Heart left ventricle (tissue), 16 donors: ENCODE measurements at places on chromosomes 1 and 21. TPM values are rescaled to one million over a fixed set of nuclear protein-coding genes. Genes with fewer than 3 reads are reported as not detected.

DNA sequence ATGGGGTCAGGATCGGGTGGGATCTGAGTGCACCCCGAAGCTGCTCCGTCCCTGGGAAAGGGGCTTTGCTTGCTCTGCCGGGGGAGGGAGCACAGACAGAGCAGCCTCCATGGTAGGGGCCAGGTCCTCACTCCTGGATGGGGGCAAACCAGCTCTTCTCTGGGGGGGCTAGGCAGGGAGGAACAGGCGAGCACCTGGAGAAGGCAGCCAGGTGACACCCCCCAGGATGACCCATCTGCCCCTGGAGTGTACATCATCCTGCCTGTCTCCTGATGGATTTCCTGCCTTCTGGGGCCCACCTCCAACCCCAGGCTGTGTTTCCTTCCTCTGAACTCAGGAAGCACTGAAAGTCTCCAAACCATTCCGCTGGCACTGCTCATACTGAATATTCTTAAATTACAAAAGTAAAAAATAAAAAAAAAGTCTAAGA, 248.0 kb downstream of the RHOU start:
- no peaks in the 10 kb centered on the region for H3K27me3 ChIP-seq
- H3K4me3 ChIP-seq = no peak overlapping the region
- no peak overlapping the region for H3K27ac ChIP-seq
- no peak for DNase-seq
- H3K4me1 ChIP-seq = peaks cover 26% of the 10 kb centered on the region

DNA sequence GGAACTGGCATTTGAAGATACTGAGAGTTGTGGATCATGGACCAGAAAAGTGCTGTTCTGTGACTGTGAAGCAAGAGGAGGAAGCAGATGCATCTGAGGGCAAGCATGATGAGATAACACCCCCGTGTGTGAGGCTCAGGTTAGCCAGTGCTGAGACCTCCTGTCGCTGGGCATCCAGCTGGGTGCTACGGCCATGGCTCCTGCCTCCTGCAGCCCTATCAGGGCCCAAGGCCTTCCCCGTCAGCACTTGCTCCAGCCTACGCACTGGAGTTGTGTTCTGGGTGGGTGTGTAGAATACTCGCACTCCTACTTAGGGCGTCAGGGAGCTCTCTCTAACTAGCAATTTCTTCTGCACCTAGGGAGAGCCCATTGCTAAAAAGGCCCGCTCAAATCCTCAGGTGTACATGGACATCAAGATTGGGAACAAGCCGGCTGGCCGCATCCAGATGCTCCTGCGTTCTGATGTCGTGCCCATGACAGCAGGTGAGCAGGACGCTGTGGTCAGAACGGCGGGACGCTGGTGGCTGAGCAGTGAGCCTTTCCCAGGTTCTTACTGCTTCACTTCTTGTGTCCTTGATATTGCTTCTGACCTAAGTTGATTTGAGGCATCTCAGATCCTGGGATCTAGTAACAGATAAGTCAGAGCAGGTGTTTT, 6.5 kb downstream of the PPIE start:
- peaks cover 100% of the 10 kb centered on the region for H3K36me3 ChIP-seq
- H3K4me3 ChIP-seq = no peak overlapping the region
- H3K27ac ChIP-seq = no peak overlapping the region
- H3K4me1 ChIP-seq = no peaks in the 10 kb centered on the region
- no peak for DNase-seq

Gene BCAR3
- total RNA-seq = 17.3 TPM

GRCh38 chr1:50417507-50417906, 5.7 kb downstream of the DMRTA2 start:
- peaks cover 17% of the 10 kb centered on the region for H3K4me1 ChIP-seq
- no peak overlapping the region for H3K27ac ChIP-seq
- H3K4me3 ChIP-seq = no peak overlapping the region
- peaks cover 80% of the 10 kb centered on the region for H3K27me3 ChIP-seq
- no peak for DNase-seq

- DNase-seq = no peak
- no peaks in the 10 kb centered on the region for H3K27me3 ChIP-seq
- H3K27ac ChIP-seq = peak overlapping the region; percentile 19
Observed at GRCh38 chr1:85629532-85629920, 49.0 kb downstream of the CCN1 start.

Gene RGS5
- 137 TPM for total RNA-seq
